EL (cell line): ENCODE measurements at places on chromosomes 16 and 17.

DNA sequence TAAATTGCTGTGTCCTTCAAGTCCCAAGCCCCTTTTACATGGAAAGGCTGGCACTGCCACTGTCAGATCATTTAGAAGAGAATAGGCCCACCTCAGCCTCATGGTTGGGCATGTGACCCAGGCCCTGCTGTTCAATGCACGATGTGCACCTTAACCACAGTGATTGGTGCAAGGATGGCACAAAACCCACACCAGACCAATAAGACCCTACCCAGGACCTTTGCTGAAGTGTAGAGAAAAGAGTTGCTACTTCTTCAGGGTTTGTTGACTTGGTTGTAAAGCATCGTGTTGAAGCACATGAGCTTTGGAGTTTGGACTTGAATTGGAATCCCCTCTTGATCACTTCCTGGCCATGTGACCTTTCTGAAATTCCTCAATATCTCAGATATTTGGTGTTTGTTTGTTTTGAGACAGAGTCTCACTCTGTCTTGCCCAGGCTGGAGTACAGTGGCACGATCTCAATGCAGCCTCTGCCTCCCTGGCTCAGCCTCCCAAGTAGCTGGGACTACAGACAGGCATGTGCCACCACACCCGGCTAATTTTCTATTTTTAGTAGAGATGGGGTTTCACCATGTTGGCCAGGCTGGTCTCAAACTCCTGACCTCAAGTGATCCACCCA, 24.8 kb downstream of the DNAJA2 start:
- DNase-seq, result no peak

DNA sequence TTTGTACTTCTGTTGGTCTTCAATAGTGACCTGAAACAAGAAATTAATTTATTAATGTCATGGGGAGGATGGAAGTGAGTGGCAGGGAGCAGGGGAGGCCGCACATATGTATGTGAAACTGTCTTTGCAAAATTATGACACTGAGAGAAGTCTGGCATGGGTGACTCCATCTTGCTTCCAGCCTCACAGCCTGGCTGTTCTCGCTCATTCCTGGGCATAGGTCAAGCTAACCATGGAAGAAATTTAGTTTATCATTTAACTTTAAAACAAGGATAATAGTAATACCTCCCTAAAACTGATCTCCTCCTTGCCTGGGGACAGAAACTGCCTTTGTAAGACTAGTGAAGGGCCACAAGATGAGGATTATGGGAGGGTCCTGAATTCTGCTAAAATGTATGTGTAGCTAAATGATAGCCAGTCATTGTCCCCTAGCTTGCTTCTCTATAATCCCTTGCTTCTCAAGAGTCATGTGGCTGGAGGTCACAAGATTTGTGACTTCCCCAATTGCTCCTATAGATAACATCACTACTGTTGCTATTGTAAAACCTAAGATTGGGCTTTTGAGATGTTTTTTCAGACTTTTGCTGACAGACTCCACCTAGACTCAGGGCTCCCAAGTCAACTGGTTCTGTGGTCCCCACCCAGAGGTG, 126.0 kb downstream of the HS3ST3A1 start:
- DNase-seq, result no peak

DNA sequence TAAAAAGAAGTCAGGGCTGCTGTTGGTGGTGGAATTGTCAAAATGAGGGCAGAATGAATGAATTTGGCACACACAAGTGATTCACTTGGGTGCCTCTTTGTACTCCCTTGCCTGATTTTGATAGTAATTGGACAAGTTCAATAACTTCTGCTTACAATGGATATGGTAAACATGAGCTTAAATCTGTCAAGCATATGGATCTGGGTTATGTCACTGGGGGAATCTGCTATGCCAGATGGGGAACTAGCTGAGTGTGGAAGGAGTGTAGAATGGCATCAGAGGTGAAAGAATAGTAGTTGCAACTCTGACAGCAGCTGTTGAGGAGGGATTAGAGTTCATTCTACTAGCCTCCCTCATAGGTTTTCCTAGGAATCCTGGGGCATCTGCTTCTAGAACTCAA, 724.2 kb upstream of the CDH8 start:
- no peak for DNase-seq

DNA sequence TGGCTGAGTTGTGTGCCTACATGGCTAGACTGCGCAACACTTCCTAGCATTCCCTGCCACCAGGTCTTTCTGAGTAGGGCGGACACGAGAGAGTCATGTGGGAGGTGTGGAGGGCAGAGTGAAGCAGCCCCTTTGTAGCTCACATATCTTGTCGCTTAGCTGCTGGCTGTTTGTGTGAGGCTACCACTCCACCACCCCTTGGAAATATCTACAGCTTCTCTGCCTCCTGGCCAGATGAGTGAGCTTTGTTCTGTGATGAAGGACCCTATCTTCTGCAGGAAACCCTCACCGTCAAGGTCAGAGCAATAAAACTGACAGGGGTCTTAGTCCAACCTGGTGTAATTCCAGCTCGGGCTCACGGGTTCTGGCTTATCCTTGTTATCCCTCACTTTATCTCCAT, 232.1 kb upstream of the ASIC2 start:
- no peak for DNase-seq
